Amniotic epithelial cell (primary cell): ENCODE measurements at places on chromosomes 7 and 10.
A peak's percentile ranks its signal among the peaks of the same experiment; 100 is the strongest.

DNA sequence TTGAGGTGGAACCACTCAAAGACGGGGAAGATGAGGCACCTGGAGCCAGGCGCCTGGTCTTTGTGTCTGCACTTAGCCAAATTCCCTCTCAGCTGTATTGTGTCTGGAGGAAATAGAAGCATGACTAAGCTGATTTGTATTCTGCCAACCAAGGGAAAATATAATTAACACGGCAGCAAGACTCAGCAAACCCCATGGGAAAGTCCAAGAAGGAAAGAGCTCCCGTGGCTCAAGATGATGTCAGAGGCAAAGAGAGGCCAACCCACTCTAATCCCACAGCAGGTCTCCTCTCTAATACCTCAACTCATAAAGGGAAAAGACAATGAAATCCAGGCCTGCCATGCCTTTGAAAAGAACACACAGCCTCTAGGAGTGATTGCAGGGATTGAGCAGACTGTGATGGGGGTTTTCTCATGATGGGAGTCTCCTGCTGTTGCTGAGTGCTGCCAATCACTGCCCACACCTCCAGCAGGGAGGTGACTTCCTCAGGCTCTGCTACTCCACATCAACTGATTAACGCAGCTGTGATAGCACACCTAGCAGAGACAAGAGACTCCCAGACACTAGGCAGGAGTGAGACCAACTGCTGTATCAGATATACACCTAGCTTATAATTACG is 255.5 kb upstream of the C7orf33 start:
- DNase-seq, result no peak

- DNase-seq, result no peak
Observed at GRCh38 chr7:120505770-120506169, 232.8 kb downstream of the KCND2 start.

GRCh38 chr7:123862775-123863174 is 17.8 kb downstream of the HYAL4 start:
- no peak for DNase-seq

DNA sequence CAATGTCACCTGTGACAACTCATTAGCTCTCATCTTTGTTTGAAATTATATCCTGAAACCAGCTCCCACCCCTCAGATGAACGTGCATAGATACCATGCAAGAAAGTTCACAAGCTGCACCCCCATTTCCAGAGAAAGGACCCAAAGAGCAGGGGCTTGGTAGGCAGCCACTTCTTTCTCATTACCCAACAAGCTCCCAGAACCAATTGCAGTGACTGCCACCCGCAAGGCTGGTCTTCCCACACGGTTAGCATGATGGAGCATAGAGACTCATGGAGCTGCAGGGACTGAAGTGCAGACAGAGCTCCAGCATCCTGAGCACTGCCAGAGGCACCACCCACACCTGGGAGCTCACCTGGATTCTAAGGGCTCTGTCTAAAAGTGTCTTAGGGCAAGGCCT is 28.5 kb downstream of the FRMPD2 start:
- DNase-seq, result no peak

- DNase-seq, result no peak
Observed at GRCh38 chr7:102244601-102245000, 42.1 kb upstream of the SH2B2 start.

DNA sequence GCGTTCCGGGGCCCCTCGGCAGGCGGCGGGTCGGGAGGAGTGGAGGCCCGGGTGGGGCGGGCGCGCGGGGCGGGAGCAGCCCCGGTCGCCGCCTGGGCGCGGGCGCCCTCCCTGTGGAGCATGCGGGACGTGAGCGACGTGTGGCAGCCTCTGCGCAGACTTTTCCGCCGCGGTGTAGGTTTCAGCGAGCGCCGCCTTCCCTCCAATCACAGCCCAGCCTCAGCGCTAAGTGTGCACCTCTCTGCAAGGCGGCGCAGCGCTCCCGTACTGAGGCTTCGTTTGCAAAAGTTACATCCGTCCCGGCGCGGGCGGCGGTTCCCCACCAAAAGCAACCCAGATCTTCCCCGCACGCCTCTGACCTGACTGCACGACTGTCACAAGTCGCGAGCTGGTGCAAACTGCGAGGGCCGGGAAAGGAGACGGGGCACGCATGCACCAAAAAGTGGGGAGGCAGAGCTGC is 1.2 kb upstream of the PFKFB3 start:
- DNase-seq, result peak; percentile 43

GRCh38 chr10:63723741-63724140 is 202.5 kb downstream of the REEP3 start:
- no peak for DNase-seq

GRCh38 chr10:62582101-62582705 is 208.0 kb downstream of the ZNF365 start:
- DNase-seq, result peak; percentile 72

GRCh38 chr7:115662120-115662519 is 368.4 kb downstream of the TFEC start:
- peak; percentile 4 for DNase-seq
